Vagina (tissue), 2 donors: ENCODE measurements at places on chromosomes 16 and 17.

GRCh38 chr16:9092282-9092977, 986 bp downstream of the HAPSTR1 start:
- DNase-seq = no peak

DNA sequence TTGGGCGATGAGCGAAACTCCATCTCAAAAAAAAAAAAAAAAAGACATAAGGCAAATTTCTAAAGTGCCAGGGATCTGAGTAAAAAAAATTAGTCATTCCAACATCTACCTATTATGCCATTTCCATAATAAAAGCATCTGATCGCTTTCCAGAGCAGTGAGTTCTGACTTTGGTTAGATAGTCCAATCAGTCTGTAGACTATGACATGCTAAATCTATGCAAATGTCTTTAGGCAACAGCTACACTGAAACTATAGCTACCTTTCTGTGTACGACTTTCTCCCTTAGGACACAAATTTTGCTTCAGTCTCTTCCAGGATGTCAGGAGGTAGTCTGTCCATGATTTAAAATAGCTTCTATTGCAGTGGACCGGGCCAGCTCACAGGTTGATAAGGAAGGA, 58.9 kb upstream of the ARHGAP44 start:
- peak; percentile 6 for DNase-seq

- DNase-seq = no peak
Measured at GRCh38 chr17:2102931-2103809, 48.3 kb downstream of the HIC1 start.

DNA sequence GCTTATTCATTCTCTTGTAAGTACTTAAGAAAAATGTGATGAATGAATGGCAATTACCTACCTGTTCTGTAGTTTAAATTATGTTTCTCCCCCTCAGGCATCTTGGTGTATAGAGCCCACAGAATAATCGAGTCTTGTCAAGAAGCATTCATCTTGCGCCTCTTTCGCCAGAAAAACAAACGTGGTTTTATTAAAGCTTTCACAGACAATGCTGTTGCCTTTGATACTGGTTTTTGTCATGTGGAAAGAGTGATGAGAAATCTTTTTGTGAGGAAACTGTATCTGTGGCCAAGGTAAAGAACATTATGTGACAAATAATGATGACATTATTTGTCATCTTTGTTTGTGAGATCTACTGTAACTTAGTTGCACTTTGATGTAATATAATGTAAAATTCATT, 6.5 kb downstream of the ERCC4 start:
- DNase-seq = no peak

DNA sequence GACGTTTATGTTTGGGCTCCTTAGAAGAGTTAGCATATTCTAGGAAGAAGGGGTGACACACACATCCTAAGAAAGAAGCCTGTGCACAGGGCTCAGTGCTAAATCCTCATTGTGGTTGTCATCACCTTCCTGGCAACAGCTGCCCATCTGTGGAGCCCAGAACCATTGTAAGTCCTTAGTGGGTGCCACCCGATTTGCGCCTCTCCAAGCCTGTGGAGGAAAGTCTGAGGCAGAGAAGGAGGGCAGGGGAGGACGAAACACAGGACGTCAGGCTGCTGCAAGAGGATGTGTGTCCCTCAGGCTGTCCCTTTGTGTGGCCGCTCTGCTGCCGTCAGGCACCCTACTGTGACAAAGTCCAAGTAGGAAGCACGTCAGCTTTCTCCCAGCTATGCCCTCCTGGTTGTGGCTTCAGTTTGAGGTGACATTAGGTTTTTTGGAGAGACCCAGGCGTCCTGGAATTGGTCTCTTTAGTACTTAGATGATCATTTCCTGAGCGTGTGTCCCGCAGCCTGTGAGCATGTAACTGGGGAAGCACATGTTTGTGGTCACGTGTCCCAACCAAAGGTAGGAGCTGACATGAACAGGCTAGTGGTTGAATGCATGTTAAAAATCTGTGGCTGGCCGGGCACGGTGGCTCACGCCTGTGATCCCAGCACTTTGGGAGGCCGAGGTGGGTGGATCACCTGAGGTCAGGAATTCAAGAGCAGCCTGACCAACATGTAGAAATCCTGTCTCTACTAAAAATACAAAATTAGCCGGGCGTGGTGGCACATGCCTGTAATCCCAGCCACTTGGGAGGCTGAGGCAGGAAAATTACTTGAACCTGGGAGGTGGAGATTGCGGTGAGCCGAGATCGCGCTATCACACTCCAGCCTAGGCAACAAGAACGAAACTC, 10.7 kb downstream of the CLUAP1 start:
- DNase-seq = no peak

GRCh38 chr17:73648543-73648820, 4.2 kb upstream of the SDK2 start:
- no peak for DNase-seq

DNA sequence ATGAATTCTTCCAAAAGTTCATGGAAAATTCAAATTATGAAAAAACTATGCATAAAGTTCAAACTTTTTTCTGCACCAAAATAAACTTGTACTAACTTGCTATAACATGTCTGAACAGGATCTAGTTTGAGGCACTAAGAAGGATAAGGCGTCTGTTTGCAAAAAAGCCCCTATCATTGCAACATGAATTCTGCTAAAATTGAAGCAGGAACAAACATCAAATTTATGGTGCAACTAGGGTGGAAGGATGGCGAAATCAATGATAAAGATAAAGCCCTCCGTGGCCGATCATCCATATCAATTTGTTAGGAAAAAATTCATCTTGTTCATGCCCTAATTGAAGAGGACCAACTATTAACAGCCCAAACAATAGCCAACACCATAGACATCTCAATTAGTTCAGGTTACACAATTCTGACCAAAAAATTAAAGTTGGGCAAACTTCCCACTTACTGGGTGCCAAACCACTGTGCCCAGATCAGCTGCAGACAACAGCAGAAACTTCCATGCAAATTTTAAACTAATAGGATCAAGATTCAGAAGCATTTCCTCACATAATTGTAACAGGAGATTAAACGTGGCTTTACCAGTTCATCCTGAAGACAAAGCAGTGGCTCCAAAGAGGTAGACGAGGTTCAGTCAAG, 12.9 kb downstream of the IL21R start:
- DNase-seq = no peak

DNA sequence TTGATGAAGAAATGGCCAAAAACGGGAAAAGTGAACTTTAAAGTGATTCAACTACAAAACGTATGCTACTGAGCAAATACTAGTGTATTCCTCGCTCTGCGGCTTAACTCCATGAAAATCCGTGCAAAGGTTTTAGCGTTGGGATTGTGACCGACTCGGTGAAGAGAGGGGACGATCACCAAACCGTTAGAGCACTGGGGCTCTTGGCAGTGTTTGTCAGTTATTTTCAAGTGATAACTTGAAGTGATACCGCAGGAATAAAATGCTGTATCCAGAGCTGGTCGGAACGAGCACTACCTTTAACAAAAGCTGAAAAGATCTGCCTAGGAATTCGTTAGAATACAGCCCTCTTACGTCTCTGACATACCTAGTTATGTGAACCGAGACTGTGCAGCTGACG, 773 bp upstream of the PPM1D start:
- no peak for DNase-seq

DNA sequence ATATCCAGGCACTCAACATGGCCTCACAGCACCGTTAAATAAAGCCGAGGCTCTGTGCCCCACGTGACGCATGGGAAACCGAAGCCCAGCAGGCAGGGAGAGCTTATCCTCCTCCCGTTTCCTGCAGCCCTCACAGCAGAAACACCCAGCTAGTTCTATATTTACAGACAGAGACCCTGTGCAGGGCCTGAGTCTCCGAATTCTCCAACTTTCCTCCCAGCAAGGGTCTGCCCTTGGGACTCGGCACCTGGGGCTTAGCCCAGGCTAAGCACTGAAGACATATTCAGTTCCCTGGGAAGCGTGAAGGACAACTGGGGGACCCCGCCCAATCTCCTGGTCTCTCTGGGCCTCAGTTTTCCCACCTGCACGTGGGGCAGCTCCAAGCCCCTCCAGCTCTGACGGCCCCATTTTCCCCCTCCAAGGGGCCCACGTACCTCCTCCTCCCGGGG, 29.2 kb downstream of the TRPV3 start:
- no peak for DNase-seq

DNA sequence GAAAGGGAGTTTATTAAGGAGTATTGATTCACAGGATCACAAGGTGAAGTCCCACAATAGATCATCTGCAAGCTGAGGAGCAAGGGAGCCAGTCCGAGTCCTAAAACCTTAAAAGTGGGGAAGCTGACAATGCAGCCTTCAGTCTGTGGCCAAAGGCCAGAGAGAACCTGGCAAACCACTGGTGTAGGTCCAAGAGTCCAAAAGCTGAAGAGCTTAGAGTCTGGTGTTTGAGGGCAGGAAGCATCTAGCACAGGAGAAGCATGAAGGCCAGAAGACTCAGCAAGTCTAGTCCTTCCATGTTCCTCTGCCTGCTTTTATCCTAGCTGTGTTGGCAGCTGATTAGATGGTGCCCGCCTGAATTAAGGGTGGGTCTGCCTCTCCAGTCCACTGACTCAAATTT, 193.0 kb downstream of the KIF2B start:
- no peak for DNase-seq

- no peak for DNase-seq
Measured at GRCh38 chr17:33562792-33563191, 269.7 kb upstream of the ASIC2 start.
